ENCODE measurements at places on chromosomes 5 and 9.

- no peak for DNase-seq
Measured at GRCh38 chr9:131807144-131807983, 67.5 kb upstream of the RAPGEF1 start.

GRCh38 chr9:3525096-3525835, 535 bp downstream of the RFX3 start:
- DNase-seq, result no peak

DNA sequence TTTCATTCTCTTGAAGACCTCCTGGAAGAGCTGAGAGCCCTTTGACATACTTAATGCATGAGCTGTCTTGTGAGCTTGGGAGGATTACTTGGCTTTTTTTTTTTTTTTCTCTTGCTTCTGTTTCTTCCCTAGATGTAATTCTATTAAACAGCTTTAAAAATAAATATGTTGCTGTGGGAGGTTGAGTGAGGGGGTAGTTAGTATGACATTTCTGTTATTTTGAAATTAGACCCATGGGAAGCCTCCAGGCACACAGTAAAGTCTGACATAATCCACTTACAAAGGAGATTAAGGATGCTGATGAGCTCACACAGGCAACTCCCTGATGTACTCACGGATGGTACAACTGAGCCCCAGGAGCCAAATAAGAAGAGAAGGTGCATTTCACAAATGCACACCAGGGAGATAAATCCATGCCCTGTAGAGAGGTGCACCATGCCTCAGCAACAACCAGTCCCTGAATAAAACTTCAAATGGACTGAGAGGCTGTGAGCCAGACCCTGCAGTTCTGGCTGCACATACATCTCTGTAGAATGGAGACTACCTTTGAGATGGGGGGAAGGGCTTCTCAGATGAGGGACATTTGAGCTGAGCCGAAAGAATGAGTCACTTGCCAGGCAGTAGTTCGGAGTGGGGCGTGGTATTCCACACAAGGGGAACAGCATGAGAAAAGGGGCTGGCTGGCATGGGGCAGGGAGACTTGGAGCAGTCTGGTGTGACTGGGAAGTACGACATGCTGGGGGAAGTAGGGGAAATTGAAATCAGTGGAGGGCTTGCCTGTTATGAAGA, 68.7 kb downstream of the ACTL7B start:
- no peak for DNase-seq

GRCh38 chr9:11206925-11207324, 594.1 kb upstream of the PTPRD start:
- no peak for DNase-seq

DNA sequence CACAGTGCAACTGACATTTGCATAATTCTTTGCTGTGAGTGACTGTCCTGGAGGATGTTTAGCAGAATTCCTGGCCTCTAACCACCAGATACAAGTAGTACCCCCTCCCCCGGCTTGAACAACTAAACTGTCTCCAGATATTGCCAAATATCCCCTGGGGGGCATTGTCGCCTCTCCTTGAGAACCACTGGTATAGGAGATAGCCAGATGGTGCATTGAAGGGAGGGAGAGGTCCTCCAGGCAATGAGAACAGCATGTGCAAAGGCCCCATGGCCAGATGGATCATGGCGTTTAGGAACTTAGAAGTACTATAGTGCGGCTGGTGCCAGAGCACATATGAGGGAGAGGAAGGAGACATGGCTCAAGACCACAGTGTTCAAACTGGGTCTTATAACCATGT, 18.9 kb upstream of the ORM1 start:
- no peak for DNase-seq

GRCh38 chr9:129170229-129170628, 7.8 kb downstream of the IER5L start:
- DNase-seq, result no peak

DNA sequence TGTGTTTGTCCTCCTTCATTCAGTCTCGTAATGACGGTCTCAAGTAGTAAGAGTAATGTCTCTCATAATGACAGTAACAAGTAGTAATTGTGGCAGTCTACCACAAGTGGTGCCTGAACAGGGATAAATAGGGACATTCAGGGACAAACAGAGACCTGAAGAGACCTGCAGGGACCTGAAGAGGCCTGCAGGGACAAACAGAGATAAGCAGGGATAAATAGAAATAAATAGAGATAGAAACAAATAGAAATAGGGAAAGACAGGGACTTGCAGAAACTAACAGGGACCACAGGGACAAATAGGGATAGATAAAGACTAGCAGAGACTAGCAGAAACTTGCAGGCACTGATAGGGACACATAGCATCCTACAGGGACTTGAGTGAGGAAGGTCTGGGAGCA, 7.9 kb downstream of the UGT3A2 start:
- DNase-seq, result no peak

DNA sequence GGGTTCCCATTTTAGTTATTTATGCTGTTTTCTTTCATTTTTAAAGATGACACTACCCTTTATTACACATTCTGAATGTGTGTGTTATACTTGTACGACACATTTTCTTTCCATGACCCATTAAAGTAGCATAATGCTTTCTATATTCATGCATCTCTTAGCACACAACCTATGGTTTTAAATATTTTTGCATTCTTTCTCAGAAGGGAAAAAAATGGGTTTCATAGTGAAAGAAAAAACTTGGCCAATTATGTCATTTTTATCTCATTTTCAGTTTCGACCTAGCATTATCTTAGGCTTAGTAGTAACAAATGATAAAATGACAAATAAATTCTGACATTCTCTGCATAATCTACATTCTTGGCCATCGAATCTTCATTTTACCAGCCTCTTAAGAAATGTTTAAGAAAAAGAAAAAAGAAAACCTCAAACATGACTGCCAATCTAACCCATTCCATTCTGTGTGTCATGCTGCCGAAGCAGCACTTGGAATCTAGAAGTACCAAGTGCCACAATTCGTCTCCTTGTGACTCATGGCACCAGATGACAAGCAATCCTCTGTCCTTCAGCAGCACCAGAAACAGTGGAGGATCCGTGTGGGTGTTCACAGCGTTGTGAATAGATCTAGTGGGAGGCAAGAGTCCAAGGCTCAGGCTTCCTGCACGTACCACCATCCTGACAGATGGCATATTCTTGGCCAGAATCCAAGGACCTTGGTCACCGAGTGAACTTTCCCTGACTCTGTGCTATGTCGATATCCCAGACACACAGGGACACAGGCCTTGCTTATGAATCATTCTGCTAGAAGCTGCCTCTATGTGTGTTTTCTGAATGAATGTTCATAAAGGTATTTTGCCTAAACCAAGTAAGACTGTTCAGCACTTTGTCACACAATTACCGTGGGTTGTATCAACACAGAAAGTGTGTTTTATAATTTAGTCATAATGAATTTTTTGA, 502.7 kb downstream of the NR2F1-AS1 start:
- DNase-seq, result peak; percentile 49

GRCh38 chr5:11319836-11320580, 559.0 kb upstream of the DAP start:
- DNase-seq, result no peak

DNA sequence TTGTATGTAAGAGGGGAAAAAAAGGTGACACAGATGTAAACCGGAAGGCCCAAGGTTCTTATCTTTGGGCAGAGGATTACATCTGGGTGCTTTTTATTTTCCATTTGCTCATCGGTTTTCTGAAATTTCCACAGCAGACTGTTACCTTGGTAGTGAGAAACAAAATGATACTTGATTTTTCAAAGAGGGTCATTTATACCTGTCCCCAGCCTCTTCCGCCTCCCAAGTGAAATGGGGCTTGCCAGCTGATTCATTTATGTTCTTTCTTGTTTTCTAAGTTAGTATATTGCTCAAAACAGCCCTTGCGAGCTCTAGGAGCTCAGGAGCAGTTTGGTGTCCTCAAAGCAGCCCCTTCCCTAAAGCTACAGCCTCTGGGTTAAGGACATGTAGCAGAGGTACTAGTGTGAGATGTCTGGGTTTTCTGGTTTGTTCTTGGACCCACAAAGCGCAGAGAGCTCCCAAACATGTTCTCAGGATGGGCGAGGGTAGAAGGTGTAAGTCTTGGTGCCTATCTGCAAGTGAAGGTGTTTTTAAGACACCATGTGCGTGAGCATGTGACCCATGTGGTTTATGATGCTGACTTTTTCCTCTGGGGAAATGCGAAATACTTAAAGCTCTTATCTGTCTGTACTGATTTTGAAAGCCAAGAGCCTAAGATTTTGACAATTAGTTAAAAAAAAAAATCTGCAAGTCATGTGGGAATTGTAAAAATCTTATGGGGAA, 38.3 kb downstream of the DAPK1 start:
- DNase-seq, result no peak

DNA sequence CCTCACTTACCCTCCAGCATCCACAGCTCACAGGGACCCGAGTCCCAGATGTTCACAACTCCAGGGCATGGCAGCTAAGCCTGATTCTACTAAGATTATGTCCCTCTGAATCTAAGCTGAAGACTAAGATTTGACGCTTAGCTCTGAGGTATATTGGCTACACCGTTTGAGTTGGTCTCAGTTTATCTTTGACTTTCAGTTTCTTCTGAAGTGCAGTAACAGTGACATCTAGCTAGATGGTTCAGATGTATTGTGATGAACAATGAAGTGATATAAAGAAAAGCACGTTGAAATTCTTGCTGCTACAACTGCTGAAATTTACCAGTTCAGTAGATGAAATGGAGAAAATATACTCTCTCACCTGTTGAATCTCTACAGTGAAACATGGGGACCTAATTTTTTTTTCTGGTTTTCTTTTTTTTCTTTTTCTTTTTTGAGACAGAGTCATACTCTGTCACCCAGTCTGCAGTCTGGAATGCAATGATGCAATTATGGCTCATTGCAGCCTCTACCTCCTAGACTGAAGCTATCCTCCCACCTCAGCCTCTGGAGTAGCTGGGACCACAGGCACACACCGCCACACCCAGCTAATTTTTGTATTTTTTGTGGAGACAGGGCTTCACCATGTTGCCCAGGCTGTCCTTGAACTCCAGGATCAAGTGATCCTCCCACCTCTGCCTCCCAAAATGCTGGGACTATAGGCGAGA, 15.7 kb downstream of the RFK start:
- DNase-seq, result no peak

DNA sequence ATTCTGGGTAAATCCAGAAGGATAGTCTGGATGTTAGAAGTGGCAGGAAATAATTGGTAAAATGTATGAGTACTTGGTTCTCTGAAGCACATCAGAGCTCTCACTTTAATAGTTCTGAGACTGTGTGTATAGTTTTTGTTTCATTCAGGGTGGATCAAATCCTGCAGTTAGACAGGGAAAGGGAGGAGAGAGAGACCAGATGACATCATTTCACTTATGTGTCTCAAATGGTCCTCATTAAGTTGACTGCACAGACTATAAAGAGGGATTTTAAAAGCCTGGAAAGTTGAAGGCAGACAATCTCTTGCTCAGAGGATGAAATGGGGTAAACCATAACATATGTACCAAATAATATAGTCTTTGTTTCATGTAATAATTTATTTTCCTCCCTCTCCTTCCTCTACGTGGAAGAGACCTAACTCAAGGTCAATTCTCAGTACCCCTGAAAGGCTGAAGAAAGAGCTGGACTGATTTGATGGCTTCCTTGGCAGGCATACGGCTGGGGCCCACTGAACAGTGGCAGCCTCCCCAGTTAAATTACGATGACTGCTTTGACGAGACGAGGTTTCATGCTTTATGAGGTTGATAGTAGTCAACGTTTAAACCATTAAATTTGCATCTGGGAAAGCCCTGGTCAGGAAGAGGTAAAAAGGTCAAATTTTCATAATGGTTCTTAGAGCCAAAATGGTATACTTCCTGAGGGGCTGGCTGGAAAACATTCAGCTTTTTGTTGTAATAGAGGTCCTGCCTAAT, 395.1 kb upstream of the RPS23 start:
- DNase-seq, result no peak

DNA sequence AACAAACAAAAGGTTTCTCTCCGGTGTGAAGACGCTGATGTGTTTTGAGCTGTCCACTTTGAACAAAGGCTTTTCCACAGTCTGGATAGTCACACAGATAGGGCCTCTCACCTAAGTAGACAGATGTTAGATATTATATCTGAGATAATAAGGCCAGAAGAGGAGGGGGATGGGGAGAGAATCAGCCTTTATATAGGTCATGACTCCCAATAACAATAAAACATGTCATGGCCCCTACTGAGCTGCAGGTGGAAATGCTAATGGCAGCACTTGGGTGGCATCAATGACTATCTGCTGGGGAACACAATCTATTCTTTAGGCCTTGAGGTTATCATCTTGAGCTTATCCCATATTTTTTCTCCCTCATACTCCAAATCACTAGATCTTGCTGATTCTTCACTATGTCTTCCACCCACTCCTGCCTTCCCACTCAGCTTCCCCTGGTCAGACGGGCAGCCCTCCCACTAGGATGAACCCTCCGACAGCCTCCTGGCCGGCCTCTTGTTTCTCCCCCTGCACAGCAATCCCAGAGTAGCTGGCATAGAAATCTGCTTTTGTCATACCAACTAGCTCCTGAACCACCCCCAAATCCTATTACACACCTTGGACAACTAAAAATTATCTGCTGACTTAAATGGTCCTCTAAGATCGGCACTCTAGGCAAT, 11.5 kb upstream of the SLC35D2 start:
- DNase-seq, result no peak

GRCh38 chr5:71954329-71954728, 152.9 kb upstream of the MAP1B start:
- DNase-seq, result no peak

GRCh38 chr5:74540622-74541021, 99.9 kb downstream of the ENC1 start:
- DNase-seq, result no peak

DNA sequence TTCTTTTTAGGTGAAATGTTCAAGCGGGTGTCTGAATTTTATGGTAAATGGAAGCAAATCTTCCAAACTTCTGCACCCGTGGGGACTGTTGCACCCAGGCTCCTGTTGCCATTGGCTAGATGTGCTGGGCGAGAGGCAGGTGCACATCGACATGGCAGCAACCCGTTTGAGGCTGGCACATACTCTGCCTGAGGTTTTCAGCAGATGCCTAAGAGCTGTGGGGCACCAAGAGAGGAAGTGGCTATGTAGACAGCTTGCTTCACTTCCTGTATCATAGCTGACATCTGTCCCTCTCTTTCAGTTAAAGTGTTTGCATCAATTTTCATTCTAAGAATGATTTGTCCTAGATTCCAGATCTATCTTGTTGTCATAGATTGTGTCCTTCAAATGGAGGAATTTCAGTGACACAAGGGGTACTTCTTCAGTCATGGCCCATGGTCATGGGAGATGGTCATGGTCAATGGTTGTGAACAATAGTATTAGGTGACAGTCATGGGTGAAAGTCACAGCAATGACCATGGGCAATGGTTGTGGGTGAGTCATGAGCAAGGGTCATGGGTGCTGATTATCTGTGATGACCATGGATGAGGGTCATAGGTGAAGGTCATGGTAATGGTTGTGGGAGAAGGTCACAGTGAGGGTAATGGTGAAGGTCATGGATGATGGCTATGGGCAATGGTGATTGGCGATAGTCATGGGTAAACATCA, 115.1 kb upstream of the IRX4 start:
- DNase-seq, result no peak

GRCh38 chr5:116415182-116415581, 159.4 kb downstream of the SEMA6A start:
- DNase-seq, result no peak
